ENCODE measurements at places on chromosomes 11 and 22. TPM values are rescaled to one million over a fixed set of nuclear protein-coding genes. Genes with fewer than 3 reads are reported as not detected.

- DNase-seq, result no peak
Observed at GRCh38 chr22:42417645-42418305, 14.4 kb downstream of the NFAM1 start.

DNA sequence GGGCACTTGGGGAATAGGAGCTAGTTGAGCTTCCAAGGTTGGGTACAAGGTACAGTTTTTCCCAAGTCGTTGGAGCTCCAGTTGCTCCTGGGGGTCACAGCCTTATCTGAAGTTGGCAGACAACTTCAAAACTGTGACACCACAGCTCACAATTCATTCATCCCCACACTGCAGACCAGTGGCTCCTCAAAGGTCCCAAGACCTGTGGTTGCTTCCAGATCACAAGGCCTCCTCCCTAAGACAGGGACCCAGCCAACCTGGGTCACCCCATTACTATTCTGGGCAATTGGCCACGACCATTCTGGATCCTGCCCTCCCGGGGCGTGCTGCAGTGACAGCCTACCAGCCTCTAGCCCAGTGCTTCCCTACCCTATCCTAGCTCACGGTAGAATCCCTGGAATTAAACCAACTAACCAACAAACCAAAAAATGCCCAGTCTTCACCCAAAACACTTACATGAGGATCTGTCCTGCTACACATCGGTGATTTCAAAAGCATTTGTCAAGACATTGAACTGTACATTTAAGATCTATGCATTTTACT is 862 bp upstream of the PDXP start:
- peak; percentile 71 for DNase-seq

GRCh38 chr11:46639197-46639839 is 22.0 kb downstream of the ATG13 start:
- no peak for DNase-seq

GRCh38 chr11:2951231-2952110 is 22.3 kb upstream of the PHLDA2 start:
- no peak for DNase-seq

GRCh38 chr22:40862013-40862412 is at the start of gene DNAJB7:
Gene DNAJB7, minus strand, starts transcription at chr22:40862113. Its CDS starts 119 bp downstream, at chr22:40861994.
- no peak for DNase-seq

GRCh38 chr11:7423946-7424345 is 61.4 kb upstream of the OLFML1 start:
- DNase-seq, result no peak

- DNase-seq, result no peak
Observed at GRCh38 chr11:97149741-97150140, 759.9 kb downstream of the JRKL start.

Gene CYP2D6
- 3.8 TPM for total RNA-seq

DNA sequence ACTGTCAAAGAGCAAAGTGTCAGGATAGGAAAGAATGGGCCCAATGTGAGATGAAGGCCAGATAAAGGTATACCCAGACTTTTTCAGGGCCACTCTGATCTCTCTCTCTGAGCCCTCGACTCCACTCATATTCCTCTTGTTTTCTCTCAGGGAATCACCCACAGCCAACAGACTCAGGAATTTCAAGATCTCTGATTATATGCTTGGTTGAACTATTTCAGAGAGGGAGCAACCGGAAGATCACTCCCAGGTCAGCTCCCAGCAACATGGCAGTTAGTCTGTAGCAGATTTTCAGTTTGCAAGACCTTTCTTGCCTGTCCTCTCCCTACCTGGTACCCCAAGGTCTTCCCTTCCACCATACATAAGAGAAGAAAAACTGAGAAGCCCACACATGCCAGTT is 102.5 kb downstream of the C11orf58 start:
- DNase-seq, result no peak

DNA sequence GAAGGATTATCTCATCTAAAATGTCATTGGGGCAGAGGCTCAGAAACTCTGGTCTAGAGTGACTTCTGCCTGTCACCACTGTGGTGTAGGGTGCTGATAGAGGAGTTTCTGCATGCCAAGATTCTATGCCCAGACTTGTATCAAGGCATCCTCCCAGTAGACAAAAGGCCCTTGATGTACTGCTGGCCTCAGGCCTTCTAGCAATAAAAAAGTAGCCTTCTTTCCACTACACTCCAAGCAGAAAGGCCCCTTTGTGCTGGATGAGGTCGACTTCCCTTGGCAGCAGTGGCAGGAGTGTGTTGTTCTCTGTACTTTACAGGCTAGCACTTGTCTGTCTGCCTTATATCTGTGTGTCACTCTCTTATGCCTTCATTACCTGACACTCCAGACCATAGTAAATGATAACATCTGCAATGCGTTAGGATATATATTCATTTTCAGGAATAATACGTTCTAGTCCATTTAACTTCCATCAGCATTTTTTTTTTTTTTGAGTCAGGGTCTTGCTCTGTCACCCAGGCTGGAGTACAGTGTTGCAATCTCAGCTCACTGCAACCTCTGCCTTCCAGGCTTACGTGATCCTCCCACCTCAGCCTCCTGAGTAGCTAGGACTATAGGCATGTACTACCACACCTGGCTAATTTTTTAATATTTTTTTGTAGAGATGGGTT is 49.5 kb upstream of the RRM1 start:
- DNase-seq, result no peak

Gene OR2AG1
- total RNA-seq, result not detected

Gene TYR
- total RNA-seq, result not detected

- peak; percentile 89 for DNase-seq
Observed at GRCh38 chr11:112555491-112556364, 295.1 kb upstream of the PLET1 start.

GRCh38 chr11:56885854-56886253 is 102.9 kb upstream of the OR5AK2 start:
- DNase-seq, result no peak

DNA sequence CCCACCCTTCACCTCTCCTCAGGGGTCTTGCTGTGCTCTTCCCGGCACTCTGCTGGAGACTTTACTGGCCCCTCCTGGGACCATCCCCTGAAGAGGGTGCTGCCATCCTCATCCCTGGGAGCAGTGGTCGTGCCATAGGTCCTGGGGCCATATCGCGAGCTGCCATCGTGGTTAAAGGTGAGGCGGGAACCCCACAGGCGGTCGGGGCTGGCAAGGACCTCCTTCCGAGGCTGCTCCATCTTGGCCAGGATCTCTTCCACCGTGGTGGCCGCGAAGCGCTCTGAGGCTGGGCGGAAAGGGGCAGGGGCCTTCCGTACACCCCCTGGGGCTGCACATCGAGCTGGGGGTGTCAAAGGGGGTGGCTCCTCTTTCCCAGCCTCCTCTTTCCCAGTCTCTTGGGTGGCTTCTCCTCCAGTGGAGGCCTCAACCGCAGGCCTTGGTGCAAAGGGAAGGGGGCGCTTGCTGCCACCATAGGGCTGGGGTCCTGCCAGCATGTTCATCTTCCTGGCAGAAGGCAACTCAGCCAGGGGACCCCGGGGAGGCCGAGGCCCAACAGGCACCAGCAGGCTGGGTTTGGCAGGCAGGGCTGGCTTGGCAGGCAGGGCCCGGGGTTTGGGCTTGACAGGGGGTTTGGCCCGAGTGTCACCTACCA is 4.6 kb downstream of the TNKS1BP1 start:
- no peak for DNase-seq

- DNase-seq, result peak; percentile 95
Observed at GRCh38 chr22:43923631-43924464, at the start of gene PNPLA3. Gene PNPLA3, plus strand, starts transcription at chr22:43923805. Its CDS starts 107 bp downstream, at chr22:43923912.

Gene GLYATL1
- not detected for total RNA-seq

DNA sequence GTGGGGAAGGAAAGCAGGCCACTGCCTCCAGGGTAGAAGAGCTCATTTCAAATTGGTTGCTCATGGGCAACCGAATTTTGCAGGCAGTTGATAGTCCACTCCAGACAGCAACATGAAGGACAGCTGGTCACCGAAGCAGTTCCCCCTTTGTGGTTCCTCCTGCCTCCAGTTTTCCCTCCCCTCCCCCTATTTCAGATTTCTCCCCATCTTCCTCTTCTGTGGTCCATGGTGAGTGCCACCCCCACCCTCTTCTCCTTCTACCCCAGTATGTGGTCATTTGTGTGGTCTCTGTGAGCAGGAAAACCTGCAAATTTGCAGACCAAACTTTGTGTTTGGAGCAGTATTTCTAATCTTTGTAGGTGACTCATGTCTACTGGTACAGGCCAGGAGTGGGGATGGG is 38.2 kb upstream of the PAK1 start:
- DNase-seq, result no peak

- DNase-seq, result no peak
Observed at GRCh38 chr11:27427183-27427980, 45.2 kb downstream of the LGR4 start.

GRCh38 chr11:69333879-69334278 is 39.9 kb downstream of the MYEOV start:
- no peak for DNase-seq

Gene DGCR6
- 1.5 TPM for total RNA-seq

- no peak for DNase-seq
Observed at GRCh38 chr22:46087816-46088277, 62.5 kb upstream of the PPARA start.

- DNase-seq, result no peak
Observed at GRCh38 chr11:128171506-128171905, 415.9 kb downstream of the ETS1 start.

GRCh38 chr11:79705648-79706047 is 264.8 kb upstream of the TENM4 start:
- DNase-seq, result no peak

GRCh38 chr22:46799626-46800025 is 37.2 kb downstream of the TBC1D22A start:
- peak; percentile 45 for DNase-seq

- peak; percentile 97 for DNase-seq
Observed at GRCh38 chr22:41998361-41999261, at the start of gene WBP2NL. Gene WBP2NL, plus strand, starts transcription at chr22:41998788. Its CDS starts 31 bp downstream, at chr22:41998819.

- DNase-seq, result no peak
Observed at GRCh38 chr11:7019500-7020182, 505 bp downstream of the ZNF214 start.

GRCh38 chr22:46202897-46203600 is 47.0 kb downstream of the CDPF1 start:
- no peak for DNase-seq

DNA sequence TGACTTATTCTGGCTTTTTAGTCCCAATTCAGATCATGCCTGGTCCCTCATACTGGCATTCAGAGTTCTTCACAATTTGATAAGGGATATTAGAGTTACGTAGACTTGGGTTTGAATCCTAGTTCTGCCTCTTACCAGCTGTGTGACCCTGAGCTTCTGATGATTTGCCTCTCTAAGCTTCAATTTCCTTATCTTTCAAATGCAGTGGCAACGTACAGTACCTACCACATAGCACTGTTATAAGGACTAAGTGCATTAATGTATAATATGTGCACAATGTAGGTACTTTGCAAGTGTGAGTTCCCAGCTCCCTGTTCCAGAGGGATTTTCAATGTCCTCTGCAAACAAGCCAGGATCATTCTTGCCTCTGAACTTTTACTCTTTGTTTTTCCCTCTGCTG is 7.3 kb downstream of the RHOG start:
- DNase-seq, result no peak

DNA sequence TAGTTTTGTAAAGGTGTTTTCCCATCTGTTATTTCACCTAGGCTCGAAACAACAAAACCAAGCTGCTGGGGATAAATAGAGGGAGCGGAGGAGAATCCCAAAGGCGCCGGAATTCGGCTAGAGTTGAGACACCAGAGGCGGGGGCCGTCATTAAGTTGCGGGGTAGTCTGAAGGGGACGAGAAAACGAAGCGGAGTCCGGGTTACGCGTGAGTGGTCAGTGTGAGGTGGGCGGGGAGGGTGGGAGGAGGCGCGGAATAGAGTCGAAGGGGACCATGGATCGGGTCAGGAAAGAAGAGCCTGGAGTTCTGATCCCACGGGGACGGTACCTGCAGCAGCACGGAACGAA is 361 bp downstream of the SRPRA start:
- peak; percentile 68 for DNase-seq

DNA sequence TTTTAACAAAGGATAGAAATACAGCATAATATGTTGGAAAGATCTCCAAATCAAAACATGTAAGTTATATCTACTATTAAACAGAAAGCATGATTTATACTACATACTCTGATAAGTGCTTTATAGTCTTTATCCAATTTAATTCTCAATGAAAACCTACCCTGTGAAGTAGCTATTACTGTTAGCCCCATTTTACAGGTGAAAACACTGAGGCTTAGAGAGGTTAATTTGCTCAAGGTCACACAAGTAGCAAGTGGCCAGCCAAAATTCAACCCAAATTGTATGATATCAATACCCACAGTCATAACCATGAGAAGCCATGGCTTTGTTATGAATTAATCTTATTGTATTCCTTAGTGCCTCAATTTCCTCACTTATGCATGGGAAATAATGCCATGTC is 675 bp upstream of the OR5AN1 start:
- DNase-seq, result no peak

Gene TMEM121B
- 0.17 TPM for total RNA-seq

- DNase-seq, result no peak
Observed at GRCh38 chr11:62088331-62088933, 35.4 kb upstream of the INCENP start.

DNA sequence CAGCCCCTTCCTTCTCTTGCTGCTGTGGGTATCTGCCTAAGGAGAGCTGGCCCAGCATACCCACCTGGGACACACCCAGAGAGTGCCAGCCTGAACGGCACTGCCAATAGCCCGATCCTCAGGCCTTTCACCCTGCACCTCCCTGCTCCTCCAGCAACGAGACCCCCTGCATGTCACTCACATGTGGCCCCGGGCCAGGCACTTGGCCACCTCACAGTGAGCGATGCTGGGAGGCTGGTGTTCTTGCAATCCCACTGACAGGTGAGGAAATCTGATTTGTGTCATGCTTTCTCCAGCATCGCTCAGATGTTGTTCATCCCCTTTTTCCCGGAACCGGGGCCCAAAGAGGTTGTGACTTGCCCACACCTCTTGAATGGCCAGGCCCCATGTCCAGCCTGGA is 20.5 kb downstream of the DAGLA start:
- DNase-seq, result no peak

Gene DDX17
- 373 TPM for total RNA-seq

Gene SAA2
- not detected for total RNA-seq

- DNase-seq, result no peak
Observed at GRCh38 chr11:36057379-36058042, 113.6 kb downstream of the LDLRAD3 start.

GRCh38 chr11:79594834-79595233 is 154.0 kb upstream of the TENM4 start:
- no peak for DNase-seq

GRCh38 chr11:134519390-134519750 is 107.3 kb upstream of the B3GAT1 start:
- DNase-seq, result no peak

- peak; percentile 72 for DNase-seq
Observed at GRCh38 chr11:134244593-134244992, 8.6 kb downstream of the THYN1 start.

DNA sequence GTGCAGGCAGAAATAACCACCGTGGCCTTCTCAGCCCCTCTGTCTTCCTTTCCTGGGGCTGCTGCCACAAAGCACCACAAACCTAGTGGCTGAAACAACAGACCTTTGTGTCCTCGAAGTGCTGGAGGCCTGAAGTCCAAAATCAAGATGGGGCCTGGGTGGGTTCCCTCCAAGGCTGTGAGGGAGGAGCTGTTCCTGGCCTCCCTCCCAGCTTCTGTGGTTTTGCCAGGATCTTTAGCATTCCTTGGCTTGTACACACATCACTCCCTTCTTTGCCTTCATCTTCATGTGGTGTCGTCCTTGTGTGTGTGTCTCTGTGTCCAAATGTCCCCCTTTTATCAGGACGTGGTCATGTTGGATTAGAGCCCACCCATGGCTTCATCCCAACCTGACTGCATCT is 29.0 kb upstream of the PARVG start:
- DNase-seq, result no peak

GRCh38 chr11:28491431-28491830 is 383.2 kb downstream of the METTL15 start:
- DNase-seq, result no peak

GRCh38 chr11:44615041-44615755 is 49.7 kb downstream of the CD82 start:
- DNase-seq, result no peak
